RKO (cell line): ENCODE measurements at places on chromosomes 4 and X.
A peak's percentile ranks its signal among the peaks of the same experiment; 100 is the strongest.

GRCh38 chrX:111445485-111445884 lies 33.5 kb upstream of the DCX start:
- peak; percentile 72 for DNase-seq

DNA sequence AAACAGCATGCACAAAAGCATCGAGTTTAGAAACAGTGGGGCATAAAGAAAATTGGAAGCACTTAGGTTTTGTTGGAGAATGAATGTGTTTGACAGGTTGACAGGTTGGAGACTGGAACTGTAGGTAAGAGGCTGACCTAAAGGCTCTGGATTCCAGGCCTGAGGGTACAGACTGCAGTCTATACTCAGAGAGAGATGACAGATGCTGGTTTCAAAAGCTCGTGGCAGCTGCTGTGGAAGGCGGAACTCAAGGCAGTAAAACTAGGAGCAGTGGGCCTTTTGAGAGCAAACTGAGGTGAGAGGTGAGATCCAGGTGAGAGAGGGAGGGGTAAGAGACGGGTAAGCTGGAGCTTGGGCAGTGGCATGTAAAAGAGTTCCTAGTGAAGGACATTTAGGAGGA lies 415.2 kb downstream of the TRIML1 start:
- no peak for DNase-seq

DNA sequence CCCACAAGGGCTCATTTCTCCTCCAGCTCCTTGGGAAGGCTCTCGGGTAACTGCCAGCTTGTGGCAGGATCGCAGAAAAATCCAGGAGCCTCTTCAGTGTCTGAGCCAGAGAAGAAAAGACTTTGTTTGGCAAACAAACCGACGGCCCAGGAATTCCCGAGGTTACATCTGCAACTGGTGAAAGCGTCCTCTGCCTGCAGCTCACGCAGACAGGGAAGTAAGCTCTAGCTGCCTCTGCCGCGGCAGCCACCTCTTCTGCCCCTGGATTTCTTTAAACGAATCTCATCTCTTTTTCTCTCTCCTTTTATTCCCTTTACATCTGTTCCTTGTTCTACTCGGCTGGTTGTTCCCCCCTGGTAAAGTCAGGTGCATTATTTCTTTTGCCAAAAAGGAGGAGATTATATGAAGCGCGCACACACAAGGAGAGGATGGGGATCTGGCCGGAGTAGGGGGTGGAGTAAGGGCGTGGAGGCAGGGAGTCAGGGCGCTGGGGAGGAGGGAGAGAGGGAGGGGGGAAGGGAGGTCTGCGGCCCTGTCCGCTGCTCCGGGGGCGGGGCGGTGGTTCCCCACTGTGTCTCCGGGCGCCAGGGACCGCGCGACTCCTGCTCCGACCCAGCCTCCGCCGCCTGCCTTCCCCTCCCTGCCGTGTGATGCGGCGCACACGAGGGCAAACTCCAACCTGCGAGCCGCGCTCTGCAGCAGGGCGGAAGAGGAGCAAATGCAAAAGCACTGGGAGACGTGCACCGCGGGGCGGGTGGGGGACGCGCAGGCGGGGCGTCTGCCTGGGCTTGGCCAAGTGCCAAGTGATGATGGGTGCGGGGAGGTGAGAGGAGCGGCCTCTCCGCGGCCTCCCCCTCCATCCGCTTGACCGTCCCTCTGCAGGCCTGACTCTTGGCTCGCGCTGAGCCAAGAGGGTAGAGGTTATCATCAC lies at the start of gene DCHS2:
DCHS2 (minus strand) TSS at position 459 of the 931 bp plus-strand sequence; CDS start at position 15, 444 bp downstream.
- DNase-seq = no peak

- no peak for DNase-seq
Observed at GRCh38 chrX:55326985-55327384, 62.3 kb upstream of the PAGE3 start.
